ENCODE measurements at places on chromosomes 1 and 21. TPM values are rescaled to one million over a fixed set of nuclear protein-coding genes. Genes with fewer than 3 reads are reported as not detected.

GRCh38 chr1:67788238-67788790 lies 45.0 kb downstream of the GNG12 start:
- H3K36me3 ChIP-seq: no peaks in the 10 kb centered on the region
- H3K27me3 ChIP-seq: peaks cover 2% of the 10 kb centered on the region
- H3K4me3 ChIP-seq: no peak overlapping the region
- H3K4me1 ChIP-seq: no peaks in the 10 kb centered on the region
- no peak overlapping the region for H3K27ac ChIP-seq

Gene CAPZA1
- total RNA-seq: 115 TPM

Gene GPR3
- total RNA-seq: not detected

GRCh38 chr1:22654692-22655091 lies 1.7 kb downstream of the C1QB start:
- H3K4me3 ChIP-seq: no peak overlapping the region
- H3K27ac ChIP-seq: no peak overlapping the region
- DNase-seq: no peak
- H3K27me3 ChIP-seq: peaks cover 32% of the 10 kb centered on the region

- peaks cover 60% of the 10 kb centered on the region for H3K4me1 ChIP-seq
- peak; percentile 22 for DNase-seq
- no peaks in the 10 kb centered on the region for H3K27me3 ChIP-seq
- peak overlapping the region; percentile 66 for H3K27ac ChIP-seq
- H3K4me3 ChIP-seq: peak overlapping the region; percentile 73
Observed at GRCh38 chr1:230976825-230977747, 1.6 kb downstream of the TTC13 start.

GRCh38 chr1:203726417-203726867 lies 38.5 kb upstream of the LAX1 start:
- no peak overlapping the region for H3K27ac ChIP-seq
- no peak overlapping the region for H3K4me3 ChIP-seq
- no peaks in the 10 kb centered on the region for H3K27me3 ChIP-seq
- peaks cover 86% of the 10 kb centered on the region for H3K36me3 ChIP-seq

GRCh38 chr1:158396646-158397045 lies 2.6 kb downstream of the OR10T2 start:
- no peak overlapping the region for H3K27ac ChIP-seq
- DNase-seq: no peak
- no peaks in the 10 kb centered on the region for H3K4me1 ChIP-seq
- H3K4me3 ChIP-seq: no peak overlapping the region

GRCh38 chr21:44958471-44959191 lies 18.8 kb downstream of the SLX9 start:
- H3K4me3 ChIP-seq: no peak overlapping the region
- H3K36me3 ChIP-seq: peaks cover 21% of the 10 kb centered on the region
- H3K27ac ChIP-seq: no peak overlapping the region
- no peaks in the 10 kb centered on the region for H3K4me1 ChIP-seq
- H3K27me3 ChIP-seq: no peaks in the 10 kb centered on the region

GRCh38 chr1:112674986-112675727 lies 698 bp downstream of the MOV10 start:
- DNase-seq: no peak
- H3K4me1 ChIP-seq: peaks cover 6% of the 10 kb centered on the region

Gene HSF2BP
- 0.60 TPM for total RNA-seq

DNA sequence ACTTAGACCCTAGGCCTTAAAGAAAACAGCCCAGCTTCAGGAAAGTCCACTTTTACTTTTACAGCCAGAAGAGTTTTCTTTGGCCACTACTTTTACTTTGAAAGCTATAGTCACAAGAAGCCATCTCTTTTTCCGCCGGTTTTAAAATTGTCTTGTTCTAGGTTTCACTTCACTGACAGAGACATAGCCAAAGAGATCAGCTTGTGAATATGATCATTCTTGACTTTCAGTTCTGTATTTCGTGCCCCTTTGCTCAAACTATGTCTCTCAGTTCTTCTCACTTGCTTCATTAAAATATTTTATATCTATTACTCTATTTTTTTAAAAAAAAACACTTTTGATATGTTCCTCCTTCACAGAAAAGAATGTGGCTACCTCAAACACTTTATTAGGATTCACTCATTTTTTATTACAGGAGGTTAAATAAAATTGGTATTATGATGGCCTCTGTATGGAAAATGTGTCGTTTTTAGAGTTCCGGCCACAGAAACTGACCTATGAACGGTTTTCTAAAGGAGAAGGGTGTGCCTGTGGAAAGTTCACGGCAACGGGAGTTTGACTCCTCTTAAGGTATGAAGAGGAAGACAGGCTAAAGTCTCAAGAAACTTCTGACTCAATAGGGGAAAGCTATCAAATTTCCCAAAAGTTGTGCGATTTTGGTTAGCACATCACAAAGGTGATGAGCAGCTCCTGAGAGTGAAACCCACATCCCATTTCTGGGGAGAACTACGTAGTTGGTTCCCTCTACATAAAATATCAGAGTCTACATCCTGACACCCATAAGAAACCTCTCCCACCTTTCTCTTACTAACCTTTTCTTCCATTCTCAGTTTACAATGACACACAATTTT lies 1.2 kb downstream of the MCOLN2 start:
- H3K27ac ChIP-seq: peak overlapping the region; percentile 71
- no peak for DNase-seq
- H3K4me3 ChIP-seq: peak overlapping the region; percentile 65
- peaks cover 15% of the 10 kb centered on the region for H3K27me3 ChIP-seq
- peaks cover 10% of the 10 kb centered on the region for H3K4me1 ChIP-seq

GRCh38 chr1:221841983-221842335 lies 100.1 kb upstream of the DUSP10 start:
- no peak for DNase-seq
- H3K4me3 ChIP-seq: no peak overlapping the region
- H3K36me3 ChIP-seq: no peaks in the 10 kb centered on the region
- no peak overlapping the region for H3K27ac ChIP-seq
- H3K27me3 ChIP-seq: no peaks in the 10 kb centered on the region
- H3K4me1 ChIP-seq: peaks cover 6% of the 10 kb centered on the region

DNA sequence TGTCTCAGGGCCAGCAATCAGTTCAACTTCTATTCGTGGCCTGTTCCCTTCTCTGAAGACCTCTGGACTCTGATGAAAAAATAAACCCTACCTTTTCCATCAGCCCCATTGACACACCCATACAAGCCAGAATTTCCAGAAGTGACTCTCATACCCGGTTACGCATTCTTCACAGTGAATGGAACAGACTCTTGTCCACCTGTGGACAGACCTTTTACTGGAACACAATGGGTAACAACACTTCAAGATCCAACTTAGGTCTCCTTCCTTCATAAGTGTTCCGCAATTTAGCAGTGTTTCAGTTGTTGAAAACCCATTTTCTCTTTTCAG lies 2.6 kb upstream of the NPL start:
- no peak for DNase-seq
- no peak overlapping the region for H3K4me3 ChIP-seq
- H3K4me1 ChIP-seq: peaks cover 9% of the 10 kb centered on the region
- no peak overlapping the region for H3K27ac ChIP-seq
- no peaks in the 10 kb centered on the region for H3K36me3 ChIP-seq

DNA sequence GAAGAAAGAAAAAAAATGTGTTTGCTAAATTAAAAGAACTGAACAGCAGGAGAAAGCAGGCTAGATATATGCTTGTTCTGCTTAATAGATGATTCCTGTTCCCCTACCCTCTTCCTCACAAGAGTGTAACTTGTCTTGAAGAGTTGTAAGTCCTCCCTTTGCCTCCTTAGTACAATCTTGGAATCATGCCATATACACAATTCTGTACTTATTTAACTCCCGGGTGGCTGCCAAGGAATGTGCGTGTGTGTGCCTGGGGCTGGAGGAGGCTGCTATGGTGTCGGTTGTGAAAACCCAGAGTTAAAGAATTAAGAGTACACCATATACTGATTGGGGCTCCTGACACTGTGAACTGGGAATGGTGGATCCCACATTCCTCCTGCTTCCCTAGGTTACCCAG lies 194.2 kb downstream of the SIPA1L2 start:
- no peak overlapping the region for H3K27ac ChIP-seq
- H3K4me3 ChIP-seq: no peak overlapping the region
- no peaks in the 10 kb centered on the region for H3K27me3 ChIP-seq

Gene EDARADD
- 4.9 TPM for total RNA-seq

Gene RCOR3
- 62.2 TPM for total RNA-seq

- H3K27me3 ChIP-seq: peaks cover under 1% of the 10 kb centered on the region
- H3K4me1 ChIP-seq: peaks cover 4% of the 10 kb centered on the region
- H3K4me3 ChIP-seq: no peak overlapping the region
- no peak for DNase-seq
- H3K27ac ChIP-seq: no peak overlapping the region
Observed at GRCh38 chr1:197806718-197807117, 31.4 kb upstream of the DENND1B start.

Gene TMOD4
- 2.9 TPM for total RNA-seq

DNA sequence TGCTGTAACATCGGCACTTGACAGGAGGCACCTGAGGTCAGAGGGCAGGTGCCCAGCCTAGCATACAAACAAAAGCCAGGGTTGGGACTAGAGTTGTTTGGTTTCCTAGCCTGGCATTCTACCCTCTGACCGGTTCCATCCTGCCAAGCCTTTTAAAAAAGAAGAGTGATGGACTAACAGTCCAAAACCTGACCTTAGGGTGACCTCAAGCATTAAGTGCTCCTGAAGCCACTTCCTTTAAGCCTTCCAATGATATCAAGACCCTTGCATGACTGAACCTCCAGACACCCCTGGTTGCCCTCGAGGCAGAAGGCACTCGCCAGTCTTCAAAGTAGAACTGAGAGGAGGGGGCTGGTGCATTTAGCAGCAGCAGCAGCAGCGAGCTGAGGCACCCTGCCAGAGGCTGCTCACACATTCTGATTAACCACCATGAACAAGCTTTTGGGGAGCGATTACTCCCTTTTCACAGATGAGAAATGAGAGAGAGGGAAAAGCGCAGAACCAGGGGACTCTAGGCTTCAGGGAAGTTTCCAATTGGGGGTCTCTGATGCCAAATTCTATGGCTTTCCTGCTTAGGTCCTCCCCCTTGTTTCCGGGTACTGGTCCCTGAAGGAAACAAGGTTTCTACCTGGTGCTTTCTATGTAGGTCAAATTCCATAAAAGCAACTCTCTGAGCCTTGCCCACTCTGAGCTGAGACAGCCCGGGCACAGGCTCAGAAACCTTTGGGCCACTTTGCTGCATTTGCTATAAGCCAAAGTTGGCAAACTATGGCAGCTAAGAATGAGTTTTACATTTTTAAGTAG lies 9.2 kb downstream of the SLC2A1 start:
- H3K27me3 ChIP-seq: no peaks in the 10 kb centered on the region
- peak overlapping the region; percentile 8 for H3K27ac ChIP-seq
- no peak for DNase-seq
- H3K4me1 ChIP-seq: peaks cover 95% of the 10 kb centered on the region

Gene PRR9
- not detected for total RNA-seq

Gene FNBP1L
- total RNA-seq: 1.5 TPM

- DNase-seq: no peak
- H3K27ac ChIP-seq: no peak overlapping the region
- no peaks in the 10 kb centered on the region for H3K27me3 ChIP-seq
- H3K36me3 ChIP-seq: no peaks in the 10 kb centered on the region
- no peak overlapping the region for H3K4me3 ChIP-seq
Observed at GRCh38 chr21:27953340-27954045, 986.6 kb upstream of the ADAMTS5 start.

DNA sequence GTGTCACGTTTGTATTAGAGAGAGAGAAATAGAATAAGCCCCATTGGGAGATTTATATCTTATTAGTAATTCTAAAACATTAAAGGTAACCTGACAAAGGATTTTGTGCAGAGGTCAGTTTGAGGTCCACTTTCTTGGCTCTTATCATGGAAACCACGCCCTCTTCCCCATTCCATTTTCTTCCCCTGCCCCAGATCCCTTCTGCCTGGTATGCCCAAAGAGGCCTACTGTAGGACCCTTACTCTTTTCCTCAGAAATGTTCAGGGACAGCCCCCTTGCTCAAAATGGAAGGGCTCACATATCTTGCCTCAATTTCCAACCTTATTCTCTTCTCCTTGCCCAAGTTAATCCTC lies 9.6 kb downstream of the CCDC185 start:
- H3K27ac ChIP-seq: no peak overlapping the region
- H3K27me3 ChIP-seq: no peaks in the 10 kb centered on the region
- no peaks in the 10 kb centered on the region for H3K4me1 ChIP-seq
- H3K4me3 ChIP-seq: no peak overlapping the region

Gene PKP1
- total RNA-seq: not detected

Gene GCSAML
- total RNA-seq: 0.26 TPM

DNA sequence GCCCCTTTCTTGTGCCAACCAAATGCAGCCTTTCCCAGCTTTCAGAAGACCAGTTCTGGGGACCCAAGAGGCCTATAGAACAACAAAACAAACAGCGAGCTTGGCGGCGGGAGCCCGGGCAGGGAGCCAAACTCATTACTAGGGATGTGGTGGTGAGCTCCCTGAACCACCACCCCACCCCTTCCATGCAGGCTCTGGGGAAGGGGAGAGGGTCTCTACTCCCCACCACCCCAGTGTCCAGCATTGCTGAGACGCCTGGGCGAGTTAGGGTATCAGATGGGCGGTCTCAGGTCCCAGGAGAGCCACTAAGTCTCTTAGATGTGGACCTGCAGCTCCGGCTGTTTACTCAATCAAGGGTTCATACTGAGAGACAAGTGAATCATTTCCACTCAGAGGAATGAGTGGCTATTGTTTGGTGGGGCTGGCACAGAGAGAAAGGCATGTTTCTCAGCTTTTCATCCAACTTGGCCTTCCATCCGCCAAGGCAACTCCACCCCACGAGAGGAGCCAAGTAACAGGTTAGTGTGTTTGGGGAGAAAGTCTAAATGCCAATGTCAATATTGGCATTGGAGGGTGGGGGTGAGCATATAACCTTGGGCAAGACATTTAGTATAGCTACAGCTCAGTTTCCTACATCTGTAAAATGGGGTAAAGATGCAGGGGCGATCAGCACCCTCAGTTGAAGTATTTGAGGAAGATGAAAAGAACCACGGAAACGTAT lies 40.9 kb downstream of the PLXNA2 start:
- H3K4me3 ChIP-seq: no peak overlapping the region
- H3K27ac ChIP-seq: no peak overlapping the region
- no peaks in the 10 kb centered on the region for H3K36me3 ChIP-seq
- DNase-seq: no peak

Data from T-cell (primary cell).